Activated CD4-positive, alpha-beta T cell treated with anti-CD3 and anti-CD28 coated beads, Interleukin-2, amount 10 ng/mL, durations not matched to agents 7 days and 5 days (primary cell): ENCODE measurements at places on chromosomes 5 and 9. TPM values are rescaled to one million over a fixed set of nuclear protein-coding genes. Genes with fewer than 3 reads are reported as not detected.

MRPS2 gene
- 31.2 TPM for total RNA-seq

SLC25A2 gene
- total RNA-seq = 0.52 TPM

TAS2R1 gene
- total RNA-seq = not detected

PCDH12 gene
- total RNA-seq = 0.82 TPM

PCSK1 gene
- total RNA-seq = not detected

SOHLH1 gene
- total RNA-seq = not detected

DROSHA gene
- total RNA-seq = 80.7 TPM

DNA sequence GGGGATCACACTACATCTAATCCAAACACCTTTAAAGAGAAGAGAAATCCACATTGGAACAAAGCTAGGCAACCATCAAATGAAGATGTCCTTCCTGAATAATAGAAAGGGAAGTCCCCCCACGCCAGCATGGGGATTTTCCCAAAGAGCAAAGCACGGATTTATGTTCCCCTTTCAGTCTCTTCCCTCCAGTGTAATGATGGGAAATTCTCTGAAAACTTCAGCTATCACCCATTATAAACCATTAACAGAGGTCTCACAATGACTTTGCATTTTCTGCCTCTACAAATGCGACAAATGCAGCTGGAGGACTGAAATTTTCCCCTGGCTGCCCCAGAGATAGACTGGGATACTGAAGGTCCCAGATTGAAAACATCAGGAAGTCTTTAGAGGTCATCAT, 368.7 kb downstream of the EFNA5 start:
- no peak overlapping the region for H3K27ac ChIP-seq
- no peak for DNase-seq
- peaks cover 2% of the 10 kb centered on the region for H3K4me1 ChIP-seq
- no peaks in the 10 kb centered on the region for H3K36me3 ChIP-seq

DNA sequence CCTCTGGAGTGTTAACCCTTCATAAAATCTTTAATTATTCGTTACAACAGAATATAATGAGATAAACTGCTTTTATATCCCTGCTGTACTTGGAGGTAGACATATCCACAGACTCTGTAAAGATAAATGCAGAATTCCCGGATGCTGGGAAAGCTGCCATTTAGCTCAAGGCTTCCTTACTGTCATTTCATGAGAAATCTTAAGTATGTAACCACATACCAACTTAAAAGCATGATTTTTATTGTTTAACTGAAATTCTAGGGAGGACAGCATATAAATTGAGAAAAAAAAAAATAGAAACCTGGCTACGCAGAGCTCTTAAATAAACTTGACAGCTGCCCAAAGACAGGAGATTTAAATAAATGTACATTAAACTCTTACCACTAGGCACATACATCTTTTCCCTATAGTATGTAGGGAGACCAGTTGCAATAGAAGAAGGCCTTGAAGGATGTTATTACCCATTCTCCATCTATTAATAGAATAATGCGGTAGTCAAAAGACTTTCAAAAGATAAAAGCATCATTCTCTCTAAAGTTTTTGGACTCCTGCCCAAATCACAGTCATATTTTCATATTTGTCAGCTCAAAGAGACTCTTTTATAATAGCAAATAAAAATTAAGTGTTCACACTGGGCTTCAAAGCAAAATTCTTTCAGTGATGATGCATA, 373.8 kb downstream of the NDUFS4 start:
- H3K27ac ChIP-seq = no peak overlapping the region
- no peaks in the 10 kb centered on the region for H3K4me1 ChIP-seq
- DNase-seq = no peak
- H3K36me3 ChIP-seq = no peaks in the 10 kb centered on the region
- no peak overlapping the region for H3K4me3 ChIP-seq
- no peaks in the 10 kb centered on the region for H3K27me3 ChIP-seq

- H3K4me1 ChIP-seq = no peaks in the 10 kb centered on the region
- peaks cover 13% of the 10 kb centered on the region for H3K27me3 ChIP-seq
- H3K36me3 ChIP-seq = no peaks in the 10 kb centered on the region
- H3K4me3 ChIP-seq = no peak overlapping the region
- DNase-seq = no peak
- H3K27ac ChIP-seq = no peak overlapping the region
These were observed 220.9 kb downstream of the PAX5 start for GRCh38 chr9:36813154-36813553.

DNA sequence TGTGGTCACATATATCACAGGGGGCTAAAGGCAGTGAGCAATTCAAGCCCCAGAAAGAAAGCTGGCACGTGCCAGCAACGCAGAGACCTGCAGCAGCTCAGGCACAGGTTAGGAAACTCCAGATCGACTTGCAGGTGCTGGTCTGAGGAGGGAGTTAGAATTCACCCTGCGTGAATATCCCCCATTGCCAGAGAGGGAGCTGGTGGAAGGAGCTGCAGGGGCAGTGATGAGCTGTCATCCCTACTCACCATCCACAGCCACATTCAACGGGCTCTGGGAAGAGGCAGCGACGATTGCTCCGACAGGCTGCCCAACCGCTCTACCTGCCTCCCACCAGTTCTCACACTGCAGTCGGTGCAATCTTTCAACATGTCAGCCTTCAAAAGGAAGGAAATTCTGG, 40.8 kb upstream of the CLK4 start:
- H3K4me3 ChIP-seq = no peak overlapping the region
- H3K27me3 ChIP-seq = no peaks in the 10 kb centered on the region
- H3K27ac ChIP-seq = no peak overlapping the region
- no peaks in the 10 kb centered on the region for H3K4me1 ChIP-seq
- no peaks in the 10 kb centered on the region for H3K36me3 ChIP-seq

DNA sequence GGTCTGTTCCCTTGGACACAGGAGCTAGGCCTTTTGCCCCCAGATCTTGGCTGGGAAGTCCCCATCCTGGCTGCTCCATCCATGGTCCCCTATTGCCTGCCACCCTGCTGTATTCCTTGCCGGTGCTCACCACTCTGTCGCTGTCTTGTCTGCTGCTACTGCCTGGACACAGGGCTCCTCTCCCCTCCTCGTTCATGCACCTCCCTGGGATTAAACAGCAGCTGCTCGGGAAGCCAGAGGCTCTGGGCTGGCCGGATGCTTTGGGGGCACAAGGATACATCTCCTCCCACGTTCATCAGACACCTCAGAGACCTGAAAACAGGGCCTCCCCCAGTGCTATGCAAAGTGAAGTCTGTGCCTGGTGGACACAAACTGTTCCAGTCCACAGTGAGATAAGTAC, 110.4 kb downstream of the ZNF354C start:
- no peak overlapping the region for H3K27ac ChIP-seq
- H3K27me3 ChIP-seq = no peaks in the 10 kb centered on the region

DNA sequence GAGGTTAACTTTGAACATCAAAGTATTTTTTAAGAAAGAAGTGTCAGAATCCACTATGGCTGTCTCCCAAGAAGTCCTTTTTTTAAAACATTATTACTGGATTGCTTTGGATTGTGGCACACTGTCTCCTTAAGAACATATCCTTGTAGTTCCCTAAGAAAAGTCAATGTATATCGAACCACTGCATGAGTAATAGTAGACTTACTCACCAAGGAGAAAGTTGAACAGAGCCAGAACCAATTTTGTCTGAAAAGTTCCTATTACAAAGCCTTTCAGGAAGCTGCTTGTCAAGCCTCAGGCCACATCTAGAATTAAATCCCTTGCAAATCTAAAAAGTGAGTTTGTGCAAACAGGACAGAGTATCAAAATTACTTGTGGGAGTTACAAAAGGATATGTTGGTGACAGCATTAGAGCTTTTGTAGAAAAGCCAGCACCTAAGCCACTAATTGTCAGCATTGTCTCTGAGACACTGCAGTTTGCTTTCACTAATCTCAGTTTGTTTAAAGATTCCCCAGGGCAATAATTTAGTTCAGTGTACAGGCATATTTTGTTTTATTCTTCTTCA, 195.4 kb downstream of the MPDZ start:
- no peaks in the 10 kb centered on the region for H3K36me3 ChIP-seq
- H3K27me3 ChIP-seq = no peaks in the 10 kb centered on the region
- H3K27ac ChIP-seq = no peak overlapping the region
- H3K4me3 ChIP-seq = no peak overlapping the region

DNA sequence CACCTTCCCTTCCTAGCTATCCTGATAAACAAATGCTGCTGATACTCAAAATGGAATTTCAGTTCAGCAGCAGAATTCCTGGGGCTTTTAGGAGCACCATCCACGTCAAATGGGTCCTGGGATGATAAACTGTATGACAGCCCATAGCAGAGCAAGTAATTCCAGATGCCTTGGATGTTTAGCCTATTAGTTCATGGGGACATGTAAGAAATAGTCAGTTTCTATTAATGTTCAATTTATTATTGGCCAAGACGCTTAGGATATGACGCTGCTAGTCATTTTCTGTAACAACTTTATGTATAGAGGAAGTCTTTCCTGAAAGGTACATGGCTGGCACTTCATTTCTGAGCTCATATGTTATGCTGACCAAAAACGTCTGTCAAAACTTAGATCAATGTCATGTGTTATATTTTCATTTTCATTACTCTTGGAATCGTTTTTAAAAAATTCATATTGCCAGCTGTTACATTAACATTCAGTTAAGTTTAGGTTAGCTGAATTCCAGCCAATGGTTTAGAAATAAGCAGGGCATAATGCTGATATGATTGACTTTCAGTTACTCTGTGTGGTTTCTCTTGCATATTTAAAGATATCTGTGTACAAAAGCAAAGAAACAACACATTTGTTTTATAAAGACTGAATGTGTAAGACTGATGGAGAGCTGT, 243.8 kb downstream of the CSNK1G3 start:
- H3K36me3 ChIP-seq = no peaks in the 10 kb centered on the region
- no peak for DNase-seq
- no peak overlapping the region for H3K4me3 ChIP-seq
- H3K27me3 ChIP-seq = no peaks in the 10 kb centered on the region

DNA sequence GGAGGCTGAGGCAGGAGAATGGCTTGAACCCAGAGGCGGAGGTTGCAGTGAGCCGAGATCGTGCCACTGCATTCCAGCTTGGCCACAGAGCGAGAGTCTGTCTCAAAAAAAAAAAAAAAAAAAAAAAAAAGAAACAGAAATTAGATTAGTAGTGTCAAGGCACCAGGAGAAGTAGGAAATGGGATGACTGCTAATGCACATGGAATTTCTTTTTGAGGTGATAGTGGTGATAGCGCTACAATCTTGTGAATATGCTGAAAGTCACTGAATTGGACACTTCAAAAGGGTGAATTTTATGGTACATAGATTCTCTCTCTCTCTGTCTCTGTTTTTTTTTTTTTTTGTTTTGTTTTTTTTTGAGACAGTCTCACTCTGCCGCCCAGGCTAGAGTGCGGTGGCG, 42.1 kb upstream of the SUB1 start:
- no peak for DNase-seq
- no peak overlapping the region for H3K27ac ChIP-seq
- peaks cover 21% of the 10 kb centered on the region for H3K36me3 ChIP-seq
- no peak overlapping the region for H3K4me3 ChIP-seq
- H3K27me3 ChIP-seq = no peaks in the 10 kb centered on the region

GRCh38 chr9:91516777-91517176, 93.1 kb upstream of the NFIL3 start:
- no peak for DNase-seq
- H3K4me3 ChIP-seq = no peak overlapping the region
- no peaks in the 10 kb centered on the region for H3K4me1 ChIP-seq
- H3K27ac ChIP-seq = no peak overlapping the region
- H3K36me3 ChIP-seq = no peaks in the 10 kb centered on the region
- H3K27me3 ChIP-seq = peaks cover 29% of the 10 kb centered on the region
